ENCODE measurements at places on chromosomes 4 and X.
A peak's percentile ranks its signal among the peaks of the same experiment; 100 is the strongest.

DNA sequence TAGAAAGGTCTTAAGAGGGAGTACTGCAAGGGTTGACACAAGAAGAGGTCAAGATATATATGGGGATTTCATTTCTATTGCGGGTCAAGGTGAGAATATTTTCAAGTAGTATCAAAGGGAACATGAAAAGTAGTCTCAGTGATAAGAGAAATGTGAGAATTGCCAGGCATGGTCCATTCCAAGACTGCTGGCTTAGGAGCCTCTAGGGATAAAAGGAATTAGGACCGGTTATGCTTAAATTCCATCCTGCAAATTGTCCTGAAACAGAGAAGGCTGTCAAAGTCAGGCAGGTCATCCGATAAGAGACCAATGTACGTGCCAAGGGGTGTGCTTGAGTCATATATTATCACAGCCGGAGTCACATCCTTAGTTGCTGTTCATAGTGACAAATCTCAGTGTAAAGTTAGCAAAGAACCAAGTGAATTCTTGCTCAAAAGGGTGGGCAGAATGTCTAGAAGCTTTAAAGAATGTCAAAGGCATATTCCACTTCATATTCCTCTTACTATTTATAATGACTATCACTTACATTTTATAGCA lies 133.6 kb downstream of the CBLL2 start:
- no peak for DNase-seq

GRCh38 chr4:156247470-156247869 lies 293.8 kb upstream of the CTSO start:
- DNase-seq: no peak

DNA sequence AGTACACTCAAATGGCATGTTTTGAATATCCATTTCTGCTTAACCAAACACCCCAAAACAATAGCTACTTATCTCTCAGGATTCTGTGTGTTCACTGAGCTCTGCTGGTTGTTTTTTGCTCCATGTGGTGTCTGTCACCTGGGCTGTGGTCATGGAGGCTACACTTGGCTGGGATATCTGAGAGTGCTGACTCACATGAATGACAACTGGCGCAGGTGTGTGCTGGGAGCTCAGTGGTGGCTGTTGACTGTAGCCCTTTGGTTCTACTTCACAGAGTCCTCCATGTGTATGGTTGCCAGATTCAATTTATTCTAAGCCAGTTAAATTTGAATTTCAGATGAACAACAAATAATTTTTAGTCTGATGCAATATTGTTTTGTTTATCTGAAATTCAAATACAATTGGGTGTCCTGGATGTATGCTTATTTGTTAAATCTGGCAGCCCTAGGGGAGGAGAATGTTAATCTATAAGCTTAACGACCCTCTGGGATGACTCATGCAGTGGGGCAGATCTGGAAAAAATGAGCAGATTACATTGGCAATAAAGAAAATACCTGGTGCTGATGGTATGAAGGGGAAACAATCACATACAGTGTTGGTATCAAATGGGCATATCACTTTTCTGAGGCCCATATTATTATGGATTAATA lies 28.2 kb upstream of the TCEAL4 start:
- DNase-seq: no peak

DNA sequence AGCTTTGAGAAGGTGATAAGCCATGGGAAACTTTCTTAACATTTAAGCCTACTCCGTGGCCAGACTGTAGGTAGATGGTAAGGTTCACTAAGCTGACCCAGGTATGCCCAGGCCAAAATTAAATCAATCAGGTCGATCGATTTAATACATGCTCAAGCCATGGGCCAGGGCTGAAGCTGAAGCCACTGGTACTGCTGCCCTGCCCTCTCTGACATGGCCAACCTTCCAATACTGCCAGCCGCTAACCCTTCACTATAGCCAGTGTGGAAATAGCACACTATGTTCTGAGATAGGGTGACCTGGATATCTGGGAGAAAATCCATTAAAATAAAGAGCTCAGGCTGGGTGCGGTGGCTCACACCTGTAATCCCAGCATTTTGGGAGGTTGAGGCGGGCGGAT lies 31.6 kb downstream of the TSC22D3 start:
- DNase-seq: no peak

GRCh38 chr4:140472156-140472555 lies 25.9 kb downstream of the MGAT4D start:
- DNase-seq: no peak

DNA sequence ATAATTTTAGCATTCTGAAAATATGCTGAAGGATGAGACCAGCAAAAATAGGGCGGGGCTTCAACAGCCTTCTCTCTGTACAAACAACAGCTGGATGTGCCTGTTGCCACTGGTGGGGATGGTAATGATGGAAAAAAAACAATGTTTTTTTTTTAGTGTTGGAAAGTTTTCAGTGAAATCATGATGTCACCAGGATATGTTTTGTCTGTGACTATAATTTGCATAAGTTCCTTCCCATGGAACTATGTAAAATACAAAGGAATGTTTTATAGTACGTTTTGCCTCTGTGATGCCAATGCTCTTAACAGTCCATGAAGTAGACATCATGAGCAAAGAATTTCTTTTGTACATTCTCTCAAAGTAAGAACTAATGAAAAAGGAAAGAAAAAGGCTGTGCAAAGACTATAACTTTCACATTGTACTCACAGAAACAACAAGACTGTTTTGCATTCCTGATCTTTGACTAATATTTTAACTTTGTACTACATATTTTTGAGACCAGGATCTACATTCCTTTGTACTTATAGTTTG lies 589.7 kb downstream of the SPRY1 start:
- peak; percentile 54 for DNase-seq

DNA sequence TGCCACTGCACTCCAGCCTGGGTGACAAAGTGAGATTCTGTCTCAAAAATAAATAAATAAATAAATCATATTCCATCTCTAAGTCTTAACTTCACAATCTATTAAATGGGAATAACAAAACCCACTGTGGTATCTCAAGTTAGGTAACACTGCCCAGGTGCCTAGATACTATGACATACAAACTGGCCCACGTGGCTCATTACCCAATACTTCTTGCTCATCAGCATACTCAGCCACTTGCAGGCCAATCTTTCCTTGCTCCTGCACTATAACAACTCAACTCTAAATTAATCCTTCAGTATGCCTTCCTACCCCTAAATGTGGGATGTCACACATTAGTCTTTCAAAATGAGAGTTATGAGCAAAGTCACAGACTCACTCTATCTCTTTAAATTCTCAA lies 230.1 kb downstream of the OPHN1 start:
- no peak for DNase-seq

GRCh38 chr4:57182132-57182874 lies 72.1 kb upstream of the IGFBP7 start:
- DNase-seq: peak; percentile 42

DNA sequence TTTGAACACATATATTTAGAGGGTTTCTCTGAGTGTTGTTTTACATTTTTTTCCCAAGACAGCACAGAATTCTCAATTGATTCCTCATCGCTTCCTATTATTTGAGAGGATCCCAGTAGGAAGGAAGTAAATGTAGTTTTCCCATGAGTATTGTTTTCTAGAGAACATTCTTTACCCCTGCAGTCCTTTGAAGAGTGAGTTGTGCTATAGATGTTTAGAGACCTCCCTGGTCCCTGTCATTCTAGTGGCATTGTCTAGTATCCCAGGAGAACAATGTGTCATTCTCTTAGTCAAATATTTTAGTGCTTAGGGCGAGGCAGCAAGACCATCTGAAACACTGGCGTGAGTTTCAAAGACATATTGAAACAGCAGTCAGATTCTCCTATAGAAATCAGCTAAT lies 32.5 kb downstream of the SORBS2 start:
- no peak for DNase-seq

GRCh38 chr4:128981377-128981776 lies 112.0 kb downstream of the SCLT1 start:
- DNase-seq: no peak

GRCh38 chr4:10011277-10011676 lies 10.0 kb downstream of the SLC2A9 start:
- DNase-seq: no peak

DNA sequence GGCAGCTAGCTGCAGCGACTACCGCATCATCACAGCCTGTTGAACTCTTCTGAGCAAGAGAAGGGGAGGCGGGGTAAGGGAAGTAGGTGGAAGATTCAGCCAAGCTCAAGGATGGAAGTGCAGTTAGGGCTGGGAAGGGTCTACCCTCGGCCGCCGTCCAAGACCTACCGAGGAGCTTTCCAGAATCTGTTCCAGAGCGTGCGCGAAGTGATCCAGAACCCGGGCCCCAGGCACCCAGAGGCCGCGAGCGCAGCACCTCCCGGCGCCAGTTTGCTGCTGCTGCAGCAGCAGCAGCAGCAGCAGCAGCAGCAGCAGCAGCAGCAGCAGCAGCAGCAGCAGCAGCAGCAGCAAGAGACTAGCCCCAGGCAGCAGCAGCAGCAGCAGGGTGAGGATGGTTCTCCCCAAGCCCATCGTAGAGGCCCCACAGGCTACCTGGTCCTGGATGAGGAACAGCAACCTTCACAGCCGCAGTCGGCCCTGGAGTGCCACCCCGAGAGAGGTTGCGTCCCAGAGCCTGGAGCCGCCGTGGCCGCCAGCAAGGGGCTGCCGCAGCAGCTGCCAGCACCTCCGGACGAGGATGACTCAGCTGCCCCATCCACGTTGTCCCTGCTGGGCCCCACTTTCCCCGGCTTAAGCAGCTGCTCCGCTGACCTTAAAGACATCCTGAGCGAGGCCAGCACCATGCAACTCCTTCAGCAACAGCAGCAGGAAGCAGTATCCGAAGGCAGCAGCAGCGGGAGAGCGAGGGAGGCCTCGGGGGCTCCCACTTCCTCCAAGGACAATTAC lies 1.4 kb downstream of the AR start:
- peak; percentile 21 for DNase-seq

- no peak for DNase-seq
Observed at GRCh38 chrX:71489540-71489939, 43.4 kb upstream of the OGT start.

- no peak for DNase-seq
Observed at GRCh38 chrX:16060252-16060651, 63.1 kb upstream of the GRPR start.

DNA sequence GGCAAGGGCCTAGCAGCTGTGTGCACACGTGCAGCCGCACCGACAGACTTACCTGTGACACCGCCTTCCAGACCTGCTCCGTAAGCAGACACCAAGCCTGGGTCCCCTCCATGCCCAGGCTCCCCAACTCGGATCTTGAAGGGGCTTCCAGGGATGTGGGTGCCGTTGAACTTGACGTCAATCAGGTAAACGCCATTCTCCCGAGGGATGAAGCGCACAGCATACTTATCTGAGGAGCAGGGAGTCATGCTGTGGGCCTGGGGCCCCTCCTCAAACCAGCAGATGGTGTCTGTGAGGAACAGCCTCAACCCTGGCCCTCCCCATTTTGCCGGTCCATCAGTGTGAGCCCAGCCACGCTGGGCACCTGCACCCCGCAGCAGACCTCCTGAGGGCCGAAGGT lies 24.5 kb downstream of the FLNA start:
- DNase-seq: no peak

GRCh38 chrX:17680732-17681413 lies 56.4 kb upstream of the SCML1 start:
- no peak for DNase-seq

- DNase-seq: no peak
Observed at GRCh38 chr4:147793569-147794313, 61.9 kb downstream of the ARHGAP10 start.

DNA sequence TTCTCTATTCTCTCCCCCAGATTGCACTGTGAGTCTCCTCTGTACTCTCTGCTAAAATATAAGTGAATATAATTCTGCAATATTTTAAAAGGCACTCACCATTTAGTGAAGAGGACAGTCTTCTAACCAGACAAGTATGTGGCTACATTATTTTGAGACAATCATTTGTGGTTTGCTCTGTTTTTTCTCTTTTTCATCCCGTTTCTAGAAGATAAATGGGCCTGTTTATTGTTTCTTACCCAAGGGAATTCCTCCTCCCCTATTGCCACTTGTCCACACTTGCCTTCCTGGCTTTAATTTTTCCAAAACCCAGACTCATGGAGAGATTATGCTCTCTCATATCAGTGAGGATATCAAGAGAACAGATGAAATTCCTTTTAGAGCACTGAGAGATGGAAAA lies 18.6 kb upstream of the IL13RA2 start:
- DNase-seq: no peak

GRCh38 chr4:8061573-8061972 lies 97.0 kb downstream of the ABLIM2 start:
- no peak for DNase-seq

DNA sequence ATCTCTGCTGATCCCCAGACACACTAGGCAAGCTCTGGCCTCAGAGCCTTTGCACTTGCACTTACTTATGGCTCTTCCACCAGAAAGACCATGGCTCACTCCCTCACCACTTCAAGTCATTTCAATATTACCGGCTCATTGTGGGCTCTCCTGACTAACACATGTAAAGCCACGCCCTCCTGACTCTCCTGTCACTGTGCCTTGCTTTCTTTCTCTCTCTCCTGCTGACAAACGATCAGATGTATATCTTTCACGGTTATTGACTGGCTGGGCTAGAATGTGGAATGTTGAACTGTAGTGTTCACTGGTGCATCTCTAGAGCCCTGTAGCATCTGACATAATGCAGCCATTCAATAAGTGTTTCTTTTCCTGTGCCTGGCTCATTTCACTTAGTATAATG lies 425.1 kb downstream of the RAB28 start:
- no peak for DNase-seq

- DNase-seq: no peak
Observed at GRCh38 chr4:105137121-105137875, 9.4 kb upstream of the TET2 start.

DNA sequence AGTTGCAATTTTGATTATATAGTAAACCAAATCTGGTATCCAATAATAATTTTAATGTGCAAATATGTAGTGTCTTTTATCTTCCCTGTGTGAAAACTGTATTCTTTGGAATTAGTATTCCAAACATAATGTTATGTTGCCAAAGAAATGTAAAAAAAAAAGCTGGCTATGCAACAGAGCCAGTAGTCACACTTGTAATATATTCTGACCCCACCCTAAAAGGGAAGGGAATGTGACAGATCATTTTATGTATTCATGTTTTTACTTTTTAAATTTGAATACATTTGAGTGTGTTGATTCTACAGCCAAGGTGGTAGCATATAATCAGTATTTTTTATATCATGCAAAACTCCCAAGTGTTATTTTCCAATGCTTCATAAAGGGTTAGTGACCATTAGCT lies 27.9 kb upstream of the MCUB start:
- no peak for DNase-seq

DNA sequence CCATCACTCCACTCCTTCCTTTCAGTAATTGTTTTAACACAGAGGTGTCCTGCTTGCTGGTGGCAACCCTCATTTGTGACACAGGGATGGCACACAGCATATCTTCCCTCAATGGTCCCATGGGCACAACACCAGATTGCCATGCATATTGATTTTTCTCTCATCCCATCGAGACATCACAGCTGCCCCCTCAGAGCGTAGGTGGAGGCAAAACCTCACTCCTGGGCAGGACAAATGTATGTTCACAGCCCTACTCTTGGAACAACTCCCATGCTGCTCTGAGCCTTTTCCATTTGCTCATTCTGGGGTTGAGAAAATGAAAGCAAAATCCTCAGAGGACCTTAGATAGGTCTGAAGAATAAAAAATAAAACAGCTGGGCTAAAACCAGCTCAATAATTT lies 172.2 kb downstream of the GABRB1 start:
- no peak for DNase-seq

DNA sequence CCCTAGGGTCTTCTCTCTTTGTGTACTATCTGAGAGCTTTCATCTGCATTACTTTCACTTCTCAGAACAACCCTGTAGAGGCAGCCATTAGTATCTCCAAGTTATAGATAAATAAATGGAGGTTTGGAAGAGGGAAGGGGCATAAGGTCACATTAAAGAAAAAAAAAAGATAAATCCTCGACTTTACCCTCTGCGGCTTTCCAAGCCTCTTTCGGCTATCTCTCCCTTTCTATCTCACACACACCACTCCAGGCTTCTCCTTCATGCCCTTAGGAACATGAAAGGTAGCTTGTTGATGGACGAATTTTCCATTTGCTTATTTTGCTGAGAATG lies 660 bp upstream of the ARHGEF9 start:
- no peak for DNase-seq

Measured in testis (tissue), 5 donors.